ENCODE measurements at places on chromosomes 7 and 10. TPM values are rescaled to one million over a fixed set of nuclear protein-coding genes. Genes with fewer than 3 reads are reported as not detected.

Gene CDC14C
- total RNA-seq = not detected

Gene MRPS24
- total RNA-seq = 83.6 TPM

Gene CTAGE6
- 0.98 TPM for total RNA-seq

Gene RBM20
- total RNA-seq = 0.09 TPM

Gene ARHGAP21
- total RNA-seq = 30.0 TPM

Gene WBP1L
- total RNA-seq = 26.6 TPM

Gene TLX1
- total RNA-seq = not detected

Gene RBM17
- 200 TPM for total RNA-seq

Gene FAM25C
- total RNA-seq = not detected

Gene FLNC
- not detected for total RNA-seq

Gene CPA2
- total RNA-seq = not detected

Gene GCK
- 0.25 TPM for total RNA-seq

Gene PRKG1
- not detected for total RNA-seq

Gene PRKCQ
- total RNA-seq = 57.3 TPM

Gene DENND2A
- total RNA-seq = not detected

Gene MACROH2A2
- total RNA-seq = 2.9 TPM

Gene HOXA13
- total RNA-seq = not detected

Gene SLC18A2
- 0.09 TPM for total RNA-seq

Gene SERPINE1
- total RNA-seq = 0.27 TPM

Gene HYAL4
- total RNA-seq = not detected

Gene IQCE
- total RNA-seq = 9.2 TPM

Gene CDHR3
- total RNA-seq = 3.6 TPM

Gene FZD8
- total RNA-seq = 0.41 TPM

Gene HOXA9
- total RNA-seq = not detected

Gene CFAP69
- not detected for total RNA-seq

Gene PON3
- total RNA-seq = 0.25 TPM

Gene CLDN3
- not detected for total RNA-seq

Gene TAS2R16
- not detected for total RNA-seq

Gene CYP2C19
- total RNA-seq = not detected

Gene UPK3BL1
- total RNA-seq = 16.6 TPM

Data from T-helper 2 cell treated with Interferon-gamma antibody and Interleukin-4, amounts not matched to agents 100 ng/mL and 5 ng/mL, for 36 hours (primary cell).